Renal cortical epithelial cell (primary cell): ENCODE measurements at places on chromosomes 11 and 22. TPM values are rescaled to one million over a fixed set of nuclear protein-coding genes. Genes with fewer than 3 reads are reported as not detected.

- DNase-seq, result no peak
Measured at GRCh38 chr11:30393012-30393411, 70.1 kb downstream of the ARL14EP start.

MYBPC3 gene
- not detected in 2 replicates for total RNA-seq

GRCh38 chr22:48395201-48395600, 1432.5 kb downstream of the BRD1 start:
- DNase-seq, result no peak

GRCh38 chr11:125592305-125593113, at the start of gene STT3A:
TSS of gene STT3A (plus strand) at chr11:125592852. CDS start at chr11:125595916, 3,064 bp downstream.
- peak; percentile 99 for DNase-seq

GRCh38 chr22:44815099-44816070, 63.0 kb downstream of the ARHGAP8 start:
- no peak for DNase-seq

MRPL21 gene
- 37.2 and 97.8 TPM in 2 replicates for total RNA-seq

DNA sequence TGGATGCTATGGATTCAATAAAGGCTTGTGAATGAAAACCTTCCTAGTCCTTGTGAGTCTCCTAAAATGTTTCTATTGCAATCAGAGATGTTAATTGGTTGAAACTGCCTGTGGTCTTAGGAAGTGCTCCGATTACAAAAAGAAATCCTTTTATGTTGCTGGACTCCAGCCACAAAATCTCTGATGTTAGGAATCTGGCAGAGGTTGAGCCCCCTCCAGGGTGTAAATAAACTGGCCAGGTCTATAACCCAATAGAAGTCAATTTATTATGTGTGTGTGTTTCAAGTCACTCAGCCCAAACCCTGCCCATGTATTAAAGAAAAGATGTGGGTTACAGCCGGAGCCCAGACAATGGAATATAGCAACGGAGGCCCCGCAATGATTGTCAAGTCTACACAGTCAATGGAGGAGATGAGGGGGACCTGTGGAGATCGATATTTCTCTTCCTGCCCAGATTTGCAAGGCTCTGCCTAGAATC, 218.1 kb upstream of the SORL1-AS1 start:
- DNase-seq, result no peak

GRCh38 chr22:16989915-16990314, 18.1 kb downstream of the GAB4 start:
- DNase-seq, result no peak

DNA sequence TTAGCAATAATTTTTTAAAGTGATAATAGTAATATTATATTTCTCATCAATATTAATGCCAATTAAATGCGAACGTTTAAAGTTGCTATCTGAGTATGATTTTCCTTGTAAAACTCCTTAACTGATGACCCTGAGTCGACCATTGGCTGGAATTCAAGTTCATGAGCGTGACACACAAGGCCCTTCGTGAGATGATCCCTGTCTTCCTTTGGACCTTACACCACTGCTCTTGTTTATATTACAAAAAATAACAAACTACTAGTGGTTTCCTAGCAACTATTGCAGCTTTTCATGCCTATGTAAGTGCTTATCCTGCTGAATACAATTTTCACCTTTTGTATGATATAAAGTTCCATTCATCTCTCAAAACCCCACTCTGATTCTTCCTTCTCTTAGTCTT, 752.9 kb downstream of the CNTN5 start:
- peak; percentile 55 for DNase-seq

ZBTB16 gene
- total RNA-seq, result 5.7 and 53.7 TPM in 2 replicates

DMC1 gene
- 2.0 and 3.6 TPM in 2 replicates for total RNA-seq

- no peak for DNase-seq
Measured at GRCh38 chr22:31080164-31080847, 812 bp upstream of the SMTN start.

PHETA2 gene
- 9.3 and 9.6 TPM in 2 replicates for total RNA-seq

FBLN1 gene
- 17.1 TPM in 1 of 2 replicates, not detected in the other for total RNA-seq

PKNOX2 gene
- not detected in 2 replicates for total RNA-seq

ACTN3 gene
- not detected in 2 replicates for total RNA-seq

- no peak for DNase-seq
Measured at GRCh38 chr22:17634696-17635095, 3.9 kb upstream of the BCL2L13 start.

C11orf52 gene
- total RNA-seq, result 9.2 and 15.3 TPM in 2 replicates

RPS6KA4 gene
- 46.0 and 49.3 TPM in 2 replicates for total RNA-seq

- DNase-seq, result peak; percentile 51
Measured at GRCh38 chr11:94958121-94958696, 15.1 kb downstream of the CWC15 start.

VSIG2 gene
- 0.10 TPM in 1 of 2 replicates, not detected in the other for total RNA-seq

OAF gene
- total RNA-seq, result 11.1 and 29.1 TPM in 2 replicates

GRCh38 chr22:22897091-22897490, 9.5 kb downstream of the IGLL5 start:
- no peak for DNase-seq
